ENCODE measurements at places on chromosomes 2 and 18. TPM values are rescaled to one million over a fixed set of nuclear protein-coding genes. Genes with fewer than 3 reads are reported as not detected.

The ASB18 gene
- not detected for total RNA-seq

The CFAP53 gene
- total RNA-seq, result 0.13 TPM

The EGR4 gene
- 0.34 TPM for total RNA-seq

The MC5R gene
- not detected for total RNA-seq

The OSR1 gene
- 5.1 TPM for total RNA-seq

The ATP6V1B1 gene
- total RNA-seq, result 0.32 TPM

The APOB gene
- total RNA-seq, result not detected

The NAB1 gene
- total RNA-seq, result 25.6 TPM

The SLC4A3 gene
- total RNA-seq, result 3.4 TPM

The GALNT13 gene
- 10.0 TPM for total RNA-seq

The C2orf80 gene
- not detected for total RNA-seq
